Astrocyte (in vitro differentiated cells and primary cell): ENCODE measurements at places on chromosomes 11 and 22. TPM values are rescaled to one million over a fixed set of nuclear protein-coding genes. Genes with fewer than 3 reads are reported as not detected.

DNA sequence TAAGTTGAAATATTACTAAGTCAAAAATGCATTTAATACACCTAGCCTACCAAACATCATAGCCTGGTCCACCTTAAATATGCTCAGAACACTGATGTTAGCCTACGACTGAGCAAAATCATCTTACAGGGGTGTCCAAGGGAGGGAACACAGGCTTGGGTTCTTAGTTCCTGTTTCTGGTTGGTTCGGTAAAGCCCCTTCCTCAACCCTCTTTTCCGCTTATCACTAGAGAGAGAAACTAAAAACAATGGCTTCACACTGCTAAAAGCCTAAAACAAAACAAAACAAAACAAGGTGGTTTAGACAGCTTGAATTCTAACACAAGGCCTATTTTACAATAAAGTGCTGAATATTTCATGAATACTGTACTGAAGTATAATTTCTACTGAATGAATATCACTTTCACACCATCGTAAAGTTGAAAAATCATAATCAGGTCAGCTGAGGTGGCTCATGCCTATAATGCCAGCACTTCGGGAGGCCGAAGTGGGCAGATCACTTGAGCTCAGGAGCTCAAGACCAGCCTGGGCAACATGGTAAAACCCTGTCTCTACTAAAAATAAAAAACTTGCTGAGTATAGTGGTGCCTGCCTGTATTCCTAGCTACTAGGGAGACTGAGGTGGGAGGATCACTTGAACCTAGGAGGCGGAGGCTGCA is 118.0 kb downstream of the SIK3 start:
- no peak for DNase-seq

DNA sequence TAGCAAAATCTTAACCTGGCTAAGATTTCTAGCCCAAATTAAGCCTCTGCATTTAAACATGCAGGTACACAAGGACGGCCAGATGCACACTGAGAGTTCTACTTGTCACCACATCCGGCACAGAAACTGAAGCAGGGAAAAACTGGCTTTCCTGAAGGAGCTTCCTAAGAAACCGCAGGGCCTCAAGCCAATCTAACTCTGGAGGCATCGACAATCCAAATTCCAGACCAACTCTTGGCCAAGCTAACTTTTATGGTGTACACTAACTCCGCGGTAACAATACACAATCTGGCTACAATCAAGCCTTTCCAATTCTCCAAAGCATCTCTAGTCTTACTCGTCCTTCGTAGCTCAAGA is 1.2 kb downstream of the MSANTD2 start:
- peak; percentile 76 for DNase-seq

GRCh38 chr11:85196968-85197367 is 430.2 kb downstream of the DLG2 start:
- DNase-seq, result no peak

GRCh38 chr22:44448271-44448830 is 49.7 kb downstream of the RTL6 start:
- peak; percentile 95 for DNase-seq

DNA sequence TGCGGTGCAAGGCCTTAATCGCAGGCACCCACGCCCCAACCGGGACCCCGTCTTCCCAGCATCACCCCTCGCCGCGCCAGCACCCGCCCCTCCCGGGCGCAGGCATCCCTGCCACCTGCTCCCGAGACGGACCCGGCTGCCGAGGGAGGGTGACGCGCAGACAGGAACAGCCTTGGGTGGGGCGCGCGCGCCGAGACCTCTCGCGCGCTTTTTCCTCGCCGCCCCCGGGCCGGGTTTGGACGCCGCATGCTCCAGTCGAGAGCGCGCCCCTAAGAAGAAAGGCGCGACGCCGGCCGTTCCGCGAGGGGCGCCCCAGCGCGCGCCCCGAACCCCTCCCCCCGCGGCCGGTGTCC is 504 bp downstream of the CFL1 start:
- DNase-seq, result no peak

DNA sequence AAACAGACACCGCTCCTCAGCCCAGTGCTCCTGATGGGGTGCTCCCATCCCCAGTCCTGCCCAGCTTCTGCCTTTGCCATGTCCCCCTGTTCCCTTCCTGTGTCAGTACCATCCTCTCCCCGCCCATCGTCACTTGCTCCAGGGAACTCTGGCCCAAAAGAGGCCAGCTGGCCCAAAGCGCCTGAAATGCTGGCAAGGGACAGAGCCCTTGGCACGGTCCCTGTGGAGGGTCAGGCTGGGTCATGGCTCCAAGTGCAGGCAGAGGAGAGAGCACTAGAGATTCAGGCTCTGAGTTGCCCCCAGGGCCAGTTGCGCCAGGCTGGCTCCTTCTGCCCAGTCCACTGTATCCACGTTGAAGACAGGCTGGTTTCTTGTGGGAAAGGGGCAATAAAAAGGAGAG is 8.4 kb upstream of the HDHD5 start:
- DNase-seq, result no peak

- DNase-seq, result no peak
Measured at GRCh38 chr11:93783765-93784144, 327 bp upstream of the MED17 start.

GRCh38 chr11:77129842-77130756 is 2.1 kb downstream of the MYO7A start:
- no peak for DNase-seq

DNA sequence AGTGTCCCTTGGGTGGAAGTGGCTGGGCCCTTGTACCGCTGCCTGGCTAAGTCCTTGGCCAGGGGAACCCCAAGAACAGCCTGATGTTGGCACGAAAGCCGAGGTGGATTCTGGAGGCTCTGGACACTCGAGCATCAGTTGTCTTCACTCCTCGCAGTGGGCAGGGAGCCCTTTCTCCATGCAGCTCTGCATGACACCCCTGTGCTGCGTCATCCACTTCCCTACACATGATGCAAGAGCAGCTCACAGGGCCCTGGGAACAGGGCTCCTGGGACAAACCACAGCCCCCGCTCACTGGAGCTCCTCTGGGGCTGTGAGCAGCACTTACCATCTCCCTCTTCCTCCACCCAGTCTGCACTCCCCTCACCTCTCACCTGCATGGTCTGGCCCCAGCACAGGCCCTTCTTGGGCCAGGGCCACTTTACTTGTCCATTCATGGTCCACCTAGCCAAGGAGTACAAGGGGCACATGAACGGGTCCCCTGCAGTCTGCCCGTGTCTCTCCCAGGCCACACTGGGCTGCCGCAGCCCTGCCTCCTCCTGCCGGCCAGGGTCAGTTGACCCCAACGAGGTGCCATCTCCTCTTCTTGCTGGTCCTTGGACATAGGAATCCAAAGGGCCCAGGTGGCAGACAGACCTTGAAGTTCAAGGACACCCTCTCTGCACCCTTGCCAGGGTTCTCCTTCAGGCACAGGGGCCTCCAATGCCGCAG is 66.5 kb downstream of the IGF2 start:
- no peak for DNase-seq

- DNase-seq, result peak; percentile 66
Measured at GRCh38 chr22:44129619-44129976, 51.1 kb upstream of the PARVG start.

DNA sequence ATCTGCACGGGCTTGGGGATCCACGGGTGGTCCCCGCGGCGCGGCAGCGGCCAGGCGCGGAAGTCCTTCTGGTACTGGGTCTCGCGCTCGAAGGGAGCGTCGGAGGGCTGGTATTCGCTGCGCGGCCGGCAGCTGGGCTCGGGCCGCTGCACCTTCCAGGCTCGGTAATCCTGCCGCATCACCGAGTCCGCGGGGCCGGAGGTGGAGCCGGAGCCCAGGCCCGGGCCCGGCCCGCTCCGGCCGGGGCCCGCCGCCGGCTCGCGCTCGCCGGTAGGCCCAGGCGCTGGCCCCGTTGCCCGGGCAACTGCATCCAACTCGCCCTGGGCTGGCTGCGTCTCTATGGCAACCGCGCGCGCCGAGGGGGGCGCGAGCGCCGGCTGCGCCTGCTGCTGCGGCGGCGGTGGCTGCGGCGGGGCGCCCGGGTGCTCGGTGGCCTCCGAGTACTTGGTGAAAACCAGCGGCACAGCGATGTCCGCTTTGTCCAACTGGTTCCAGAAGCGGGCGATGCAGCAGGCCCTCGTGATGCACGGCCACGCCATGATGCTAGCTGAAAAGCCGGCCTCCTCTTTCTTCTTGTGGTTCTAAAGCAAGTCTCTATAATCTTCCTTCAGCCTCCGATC is 897 bp downstream of the MAP6 start:
- peak; percentile 15 for DNase-seq

- no peak for DNase-seq
Measured at GRCh38 chr22:36818010-36818642, 1.3 kb upstream of the PVALB start.

The MPZL2 gene
- 0.50 and 0.95 TPM in 2 replicates for total RNA-seq

The C2CD3 gene
- 45.4 and 53.7 TPM in 2 replicates for total RNA-seq

The SLC5A4 gene
- total RNA-seq, result 0.14 TPM in 1 of 2 replicates, not detected in the other

The TMEM191C gene
- 2.8 and 3.4 TPM in 2 replicates for total RNA-seq

The MS4A3 gene
- not detected in 2 replicates for total RNA-seq
